Ascending aorta (tissue), 2 donors: ENCODE measurements at places on chromosomes 1 and 21.

GRCh38 chr1:113808450-113809195 is 3.7 kb downstream of the RSBN1 start:
- DNase-seq = no peak

GRCh38 chr1:31010086-31010989 is 55.2 kb downstream of the PUM1 start:
- no peak for DNase-seq

DNA sequence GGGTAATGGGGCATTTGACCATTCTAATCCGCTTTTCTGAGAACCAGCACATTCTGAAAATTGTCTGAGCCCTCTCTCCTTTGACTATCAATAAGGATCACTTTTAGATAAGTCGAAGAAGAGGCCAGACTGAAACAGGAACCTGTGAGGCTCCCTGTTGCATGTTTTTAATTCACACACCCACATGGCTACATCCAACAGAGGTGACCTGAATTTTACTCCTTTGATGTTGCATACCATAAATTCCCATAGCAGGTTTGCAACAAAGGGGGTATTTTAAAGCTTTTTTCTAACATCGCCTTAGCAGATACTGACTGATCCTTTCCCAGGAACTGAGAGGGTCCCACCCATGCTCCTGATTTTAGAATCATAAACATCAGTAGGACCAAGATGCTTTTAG is 450.8 kb downstream of the USP25 start:
- no peak for DNase-seq

GRCh38 chr1:54594463-54594862 is 28.9 kb downstream of the FAM151A start:
- DNase-seq = no peak

GRCh38 chr1:203322500-203323179 is 17.3 kb downstream of the BTG2 start:
- no peak for DNase-seq
